ENCODE measurements at places on chromosomes 13 and 19.

GRCh38 chr13:47611664-47612288, 389.3 kb downstream of the SUCLA2 start:
- DNase-seq, result no peak

DNA sequence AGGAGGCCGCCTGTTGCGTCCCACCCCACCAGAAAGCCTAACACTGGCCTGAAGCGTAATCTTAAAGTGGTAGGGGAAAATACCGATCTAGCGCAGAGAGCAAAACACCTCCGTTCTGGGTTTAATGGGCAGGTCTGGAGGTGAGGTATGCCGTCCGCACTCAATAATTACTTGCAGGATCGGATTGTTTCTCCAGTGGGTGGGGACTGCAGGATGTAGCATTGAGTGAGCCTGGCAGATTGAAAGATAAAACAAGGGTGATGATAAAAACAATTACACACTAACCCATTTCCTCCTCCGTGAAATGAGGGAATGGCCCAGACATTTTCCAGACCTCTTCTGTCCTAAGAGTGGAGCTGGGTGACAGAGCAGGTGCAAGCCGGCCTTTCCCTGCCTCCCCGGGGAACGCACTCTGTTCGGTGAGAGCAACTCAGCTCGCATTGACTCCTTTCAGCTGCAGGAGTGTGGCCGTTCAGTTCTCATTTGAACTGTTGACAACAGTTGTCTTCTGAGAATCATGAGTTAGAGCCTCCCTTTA, 110.2 kb upstream of the DOCK9 start:
- DNase-seq, result peak; percentile 6

DNA sequence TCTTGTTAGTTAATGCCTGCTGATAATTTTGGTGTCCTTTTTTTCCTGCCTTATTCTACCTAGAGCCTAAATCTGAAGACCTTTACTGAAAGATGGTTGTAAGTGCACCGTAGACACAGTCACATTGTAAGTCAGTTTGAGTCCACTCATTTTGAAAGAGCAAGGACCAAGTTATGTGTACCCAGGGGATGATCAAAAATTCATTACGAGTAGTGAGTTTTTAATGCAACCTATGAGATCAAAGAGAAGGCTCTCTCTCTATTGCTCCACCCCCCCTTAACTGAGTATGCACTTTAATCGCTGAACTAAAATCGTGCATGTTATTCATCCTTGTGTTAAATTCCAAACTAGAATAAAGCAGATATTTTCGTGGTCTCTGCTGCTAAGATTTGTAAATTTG, 1.8 kb downstream of the RAP2A start:
- no peak for DNase-seq

GRCh38 chr13:50170447-50171037, 155.3 kb downstream of the KCNRG start:
- no peak for DNase-seq

DNA sequence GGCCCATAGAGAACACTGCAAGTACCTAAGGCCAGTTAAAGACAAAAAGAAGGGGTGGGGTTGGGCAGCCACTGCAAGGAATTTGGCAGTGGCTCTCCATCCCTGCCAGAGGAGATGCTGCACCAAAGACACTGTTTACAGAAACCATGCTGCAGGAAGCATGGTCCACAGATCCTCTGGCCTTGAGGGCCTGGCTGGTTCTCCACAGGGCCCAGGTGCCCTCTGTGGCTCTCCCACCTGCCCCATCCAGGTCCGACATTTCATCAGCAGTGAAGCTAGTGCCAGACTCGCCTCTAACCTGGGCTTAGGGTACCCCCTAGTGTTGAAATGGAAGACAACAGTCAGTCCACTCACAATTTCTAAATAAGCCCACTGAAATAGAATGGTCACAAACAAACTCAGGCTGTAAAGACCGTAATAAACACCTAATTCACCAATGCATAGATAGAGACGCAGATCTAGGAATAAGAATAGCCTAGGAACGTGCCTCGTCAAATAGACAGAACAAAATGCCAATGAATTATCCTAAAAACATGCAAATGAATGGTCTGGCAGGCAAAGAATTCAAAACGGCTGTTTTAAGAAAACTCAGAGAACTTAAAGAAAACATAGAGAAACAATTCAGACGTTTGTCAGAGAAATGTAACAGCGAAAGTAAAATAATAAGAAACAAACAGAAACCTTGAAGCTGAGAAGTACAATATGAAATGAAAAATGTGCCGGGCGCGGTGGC, 23.3 kb downstream of the LYPD4 start:
- peak; percentile 79 for DNase-seq

GRCh38 chr19:16678498-16678897, 17.6 kb downstream of the TMEM38A start:
- DNase-seq, result no peak

DNA sequence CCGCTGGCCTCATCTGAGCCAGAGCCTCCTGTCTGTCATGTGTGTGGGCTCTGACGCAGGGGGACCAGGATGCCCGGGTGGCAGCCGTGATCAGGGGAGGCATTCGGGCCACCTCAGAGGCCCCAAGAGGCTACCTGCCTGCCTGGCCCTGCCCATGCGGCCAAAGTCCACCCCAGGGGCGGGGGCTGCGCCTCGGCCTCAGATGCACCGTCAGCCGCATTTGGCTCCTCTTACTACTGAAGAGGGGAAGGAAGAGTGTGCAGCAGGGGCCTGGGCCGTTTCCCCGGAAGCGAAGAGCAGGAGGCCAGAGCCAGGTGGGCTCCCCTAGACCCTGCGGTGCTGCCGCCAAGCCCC, 34.0 kb downstream of the C13orf46 start:
- DNase-seq, result no peak

GRCh38 chr19:19372656-19373416, 32.6 kb upstream of the GATAD2A start:
- peak; percentile 94 for DNase-seq

- DNase-seq, result no peak
Observed at GRCh38 chr13:43077461-43077860, 54.1 kb downstream of the DNAJC15 start.

DNA sequence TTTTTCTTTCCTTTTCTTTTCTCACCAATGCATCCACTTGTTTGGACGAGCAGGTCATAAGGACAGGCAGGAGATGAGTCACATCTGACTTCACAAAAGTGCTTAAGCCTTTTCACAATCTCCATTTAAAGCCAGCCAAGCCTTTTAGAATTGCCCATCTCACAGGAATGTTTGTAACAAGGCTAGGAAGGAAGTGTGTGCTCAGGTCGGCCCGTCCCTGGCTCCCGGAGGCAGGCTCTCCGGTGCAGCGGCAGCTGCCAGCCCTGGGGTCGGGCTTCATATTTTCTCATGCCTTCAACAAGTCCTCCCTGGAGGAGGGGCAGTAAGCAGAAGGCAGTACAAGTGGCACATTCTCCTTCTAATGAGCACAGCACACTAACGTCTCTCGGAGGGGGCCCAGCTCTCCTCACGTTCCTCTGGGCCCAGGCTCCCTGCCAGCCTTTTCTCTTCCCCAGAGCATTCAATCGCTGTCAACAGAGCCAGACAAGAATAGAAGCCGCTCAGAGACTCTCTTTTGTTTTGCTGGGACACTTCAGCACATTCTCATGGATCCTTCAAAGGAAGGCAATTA, 180.5 kb downstream of the COL4A1 start:
- DNase-seq, result peak; percentile 8

DNA sequence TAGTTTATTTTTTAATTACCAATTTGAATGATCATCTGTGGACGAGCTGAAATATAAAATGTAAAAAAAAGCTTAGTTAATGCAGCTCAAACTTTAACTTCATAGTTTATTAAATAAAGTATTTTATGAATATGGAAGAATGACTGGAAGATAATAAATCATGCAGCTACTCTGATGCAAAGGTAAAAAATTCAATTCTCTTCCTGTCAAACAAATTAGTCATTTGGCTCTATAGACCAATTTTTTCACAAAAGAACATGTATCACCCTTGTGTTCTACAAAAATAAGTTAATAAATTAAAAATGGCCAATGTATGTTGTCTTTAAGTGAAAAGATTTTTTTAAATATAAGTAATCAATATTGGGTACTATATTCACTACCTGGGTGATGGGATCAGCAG, 26.2 kb downstream of the EXOSC8 start:
- no peak for DNase-seq

GRCh38 chr13:39232401-39232980, 194.2 kb downstream of the NHLRC3 start:
- no peak for DNase-seq

DNA sequence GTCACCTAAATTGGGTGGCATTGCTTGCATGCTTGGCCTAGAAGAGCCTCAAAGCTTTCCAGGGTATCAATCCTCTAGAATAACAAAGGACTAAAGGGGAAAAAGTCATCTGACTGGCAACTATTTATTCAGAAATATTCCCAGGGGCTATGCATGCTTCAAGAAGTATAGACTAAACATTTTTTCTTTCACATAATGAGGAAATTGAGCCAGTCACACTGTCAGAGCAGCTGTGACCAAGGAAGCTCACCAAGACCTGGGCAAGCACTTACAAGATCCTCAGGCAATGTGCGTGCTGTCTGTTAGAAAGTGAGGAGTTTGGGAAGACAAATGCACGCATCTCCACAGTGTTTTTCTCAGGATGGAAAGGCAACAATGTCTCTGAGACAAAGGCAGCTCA, 747.2 kb downstream of the DIAPH3 start:
- DNase-seq, result no peak

DNA sequence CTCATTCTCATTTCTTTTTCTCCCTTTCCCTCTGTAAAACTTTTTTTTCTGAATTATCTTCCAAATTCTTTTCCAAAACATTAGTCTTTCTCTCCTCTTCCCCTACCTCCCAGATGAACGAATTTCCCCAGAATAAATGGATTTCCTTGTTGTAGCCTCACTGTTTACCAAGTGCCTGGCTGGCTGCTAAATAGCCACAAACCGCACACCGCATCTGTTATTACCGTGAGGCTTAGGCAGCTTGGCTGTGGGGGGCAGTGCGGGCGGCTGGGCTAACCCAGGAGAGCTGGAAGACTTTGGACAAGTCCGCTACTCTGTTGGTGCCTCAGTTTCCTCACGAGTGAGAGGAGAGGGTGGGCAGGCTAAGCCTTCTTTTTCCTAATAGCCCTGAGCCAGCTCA, 10.7 kb downstream of the IL17D start:
- DNase-seq, result no peak

GRCh38 chr13:37364956-37365355, 233.6 kb downstream of the POSTN start:
- no peak for DNase-seq

GRCh38 chr13:110337247-110337646, 30.2 kb downstream of the COL4A2 start:
- no peak for DNase-seq

DNA sequence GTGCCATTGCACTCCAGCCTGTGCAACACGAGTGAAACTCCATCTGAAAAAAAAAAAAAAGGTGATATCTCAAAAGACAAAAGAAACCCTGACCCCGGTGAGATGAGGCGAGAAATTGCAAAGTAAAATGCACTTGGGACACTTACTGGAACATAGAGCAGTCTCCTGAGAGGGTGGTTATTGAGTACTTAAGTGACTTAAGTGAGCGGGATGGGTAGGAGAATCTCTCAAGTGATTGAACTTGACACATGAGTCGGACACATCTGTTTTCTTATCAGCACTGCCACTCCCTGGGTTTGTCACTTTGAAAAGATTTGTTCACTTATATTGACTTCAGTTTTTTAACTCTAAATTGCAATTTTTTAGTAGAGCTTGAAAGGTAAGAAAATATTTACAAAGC, 2.8 kb downstream of the ZNF429 start:
- peak; percentile 37 for DNase-seq

GRCh38 chr13:109856350-109856749, 70.0 kb upstream of the IRS2 start:
- DNase-seq, result no peak

DNA sequence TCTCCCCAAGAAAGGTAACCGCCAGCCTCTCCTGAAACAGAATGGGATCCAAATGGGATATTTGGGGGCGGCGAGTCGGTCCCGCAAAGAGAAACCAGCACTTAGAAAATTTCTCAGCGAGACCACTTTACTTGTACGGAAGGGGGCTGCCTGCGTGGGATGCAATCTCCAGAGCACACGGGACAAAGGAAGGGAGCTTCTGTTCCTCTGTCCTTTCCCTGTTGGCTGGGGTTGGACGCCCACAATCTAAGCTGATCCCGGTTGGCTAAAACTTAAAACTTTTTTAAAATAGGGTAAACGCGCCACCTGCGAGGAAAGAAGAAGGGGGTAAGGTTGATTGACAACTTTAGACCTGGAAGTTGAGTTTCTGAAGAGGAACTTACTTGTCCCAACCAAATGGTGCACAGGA, 826 bp upstream of the BSG start:
- peak; percentile 84 for DNase-seq

DNA sequence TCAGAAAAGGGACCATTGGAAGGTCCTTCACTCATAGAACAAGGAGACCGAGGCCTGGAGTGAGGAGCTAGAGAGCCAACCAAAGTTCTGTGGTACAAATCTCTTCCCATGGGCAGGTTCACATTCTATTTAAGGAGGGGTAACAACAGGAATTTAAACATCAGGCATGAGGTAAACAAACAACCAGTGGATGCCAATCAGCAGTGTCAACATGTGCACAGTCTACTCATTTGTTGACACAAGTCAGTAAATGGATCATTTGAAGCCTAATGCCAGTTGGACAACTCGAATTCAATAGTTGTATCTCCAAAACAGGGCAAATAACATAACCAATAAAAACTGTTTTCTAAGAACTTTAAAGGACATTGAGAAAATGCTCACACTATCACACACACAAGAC, 6.3 kb upstream of the DOCK9 start:
- no peak for DNase-seq

- DNase-seq, result peak; percentile 17
Observed at GRCh38 chr19:36436531-36436930, 18.1 kb upstream of the ZFP82 start.

DNA sequence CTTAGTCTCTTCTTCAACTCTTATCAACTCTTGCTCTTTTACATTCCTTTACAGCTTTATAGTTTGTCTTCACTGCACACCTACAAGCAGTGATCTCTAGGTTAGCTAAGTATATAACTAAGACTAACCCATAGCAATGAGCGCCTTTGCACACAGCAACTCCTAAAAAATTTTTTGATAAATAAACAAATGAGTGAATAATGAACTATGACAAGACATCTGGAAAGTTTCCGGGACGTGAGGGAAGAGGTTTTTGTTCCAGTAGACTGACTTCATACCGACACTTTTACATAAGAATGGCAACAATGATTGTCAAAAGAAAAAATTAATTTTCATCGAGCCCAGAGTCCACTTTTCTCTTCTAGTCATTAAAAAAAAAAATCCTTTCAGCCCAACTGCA, 98.3 kb downstream of the ELF1 start:
- DNase-seq, result no peak

GRCh38 chr13:94065741-94066140, 413.7 kb downstream of the DCT start:
- DNase-seq, result no peak

DNA sequence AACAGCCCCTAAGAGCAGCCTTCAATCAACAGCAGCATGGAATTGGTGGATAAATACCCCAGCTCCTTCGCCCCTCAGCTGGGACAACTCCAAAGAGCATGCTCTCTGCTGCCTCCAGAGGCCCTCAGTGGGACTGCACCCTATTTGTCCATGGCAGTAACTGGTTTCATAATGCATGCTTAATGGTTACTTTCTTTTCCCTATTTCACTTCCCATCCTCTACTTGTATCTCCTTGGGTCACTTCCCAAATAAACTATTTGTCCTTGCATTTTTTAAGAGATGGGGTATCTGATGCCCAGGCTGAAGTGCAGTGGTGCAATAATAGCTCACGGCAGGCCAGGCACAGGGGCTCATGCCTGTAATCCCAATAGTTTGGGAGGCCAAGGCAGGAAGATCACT, 13.5 kb upstream of the TPM4 start:
- DNase-seq, result peak; percentile 81

Measured in hematopoietic multipotent progenitor cell treated with erythropoietin and hydrocortisone succinate and interleukin-3 and kit ligand, for 4 days (in vitro differentiated cells).